Activated naive CD8-positive, alpha-beta T cell treated with anti-CD3 and anti-CD28 coated beads, Interleukin-2, amount 10 ng/mL, durations not matched to agents 7 days and 5 days (primary cell): ENCODE measurements at places on chromosomes 3 and 15.

DNA sequence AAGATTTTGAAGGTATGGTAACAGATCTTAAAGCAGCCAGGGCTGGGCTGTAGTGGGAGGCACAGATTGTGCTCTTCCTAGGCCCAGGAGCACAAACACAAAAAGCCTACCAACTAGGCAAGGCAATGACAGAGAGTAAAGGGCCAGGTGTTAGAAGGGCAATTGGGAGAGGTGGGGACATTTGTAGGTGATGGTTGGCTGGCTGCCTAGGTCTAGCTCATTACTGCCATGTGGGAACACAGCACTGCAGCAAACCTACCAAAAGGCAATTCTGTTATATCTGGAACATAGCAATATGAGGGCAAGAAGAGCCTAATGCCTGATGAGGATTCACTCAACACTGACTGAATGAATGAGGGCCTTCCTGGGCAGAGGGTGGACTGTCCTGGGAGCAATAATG lies 30.4 kb downstream of the ARHGEF3 start:
- H3K27ac ChIP-seq: peak overlapping the region; percentile 65
- H3K4me3 ChIP-seq: no peak overlapping the region
- H3K4me1 ChIP-seq: peaks cover 56% of the 10 kb centered on the region
- H3K36me3 ChIP-seq: peaks cover 48% of the 10 kb centered on the region

GRCh38 chr3:50673931-50674330 lies 796 bp upstream of the DOCK3 start:
- peak overlapping the region; percentile 69 for H3K4me3 ChIP-seq
- DNase-seq: no peak
- H3K4me1 ChIP-seq: peaks cover 13% of the 10 kb centered on the region
- no peaks in the 10 kb centered on the region for H3K36me3 ChIP-seq
- peak overlapping the region; percentile 27 for H3K27ac ChIP-seq

DNA sequence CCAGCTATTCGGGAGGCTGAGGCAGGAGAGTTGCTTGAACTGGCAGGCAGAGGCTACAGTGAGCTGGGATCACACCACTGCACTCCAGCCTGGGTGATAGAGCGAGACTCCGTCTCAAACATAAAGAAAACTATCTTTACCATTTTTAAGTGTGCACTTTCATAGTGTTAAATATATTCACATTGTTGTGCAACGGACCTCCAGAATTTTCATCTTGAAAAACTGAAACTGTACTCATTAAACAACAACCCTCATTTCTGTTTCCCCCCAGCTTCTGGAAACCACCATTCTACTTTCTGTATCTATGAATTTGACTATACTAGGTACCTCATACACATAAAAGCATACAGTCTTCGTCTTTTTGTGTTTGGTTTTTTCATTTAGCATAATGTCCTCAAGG lies 375.1 kb downstream of the SHQ1 start:
- peaks cover 6% of the 10 kb centered on the region for H3K4me1 ChIP-seq
- no peaks in the 10 kb centered on the region for H3K27me3 ChIP-seq
- H3K36me3 ChIP-seq: peaks cover 1% of the 10 kb centered on the region

DNA sequence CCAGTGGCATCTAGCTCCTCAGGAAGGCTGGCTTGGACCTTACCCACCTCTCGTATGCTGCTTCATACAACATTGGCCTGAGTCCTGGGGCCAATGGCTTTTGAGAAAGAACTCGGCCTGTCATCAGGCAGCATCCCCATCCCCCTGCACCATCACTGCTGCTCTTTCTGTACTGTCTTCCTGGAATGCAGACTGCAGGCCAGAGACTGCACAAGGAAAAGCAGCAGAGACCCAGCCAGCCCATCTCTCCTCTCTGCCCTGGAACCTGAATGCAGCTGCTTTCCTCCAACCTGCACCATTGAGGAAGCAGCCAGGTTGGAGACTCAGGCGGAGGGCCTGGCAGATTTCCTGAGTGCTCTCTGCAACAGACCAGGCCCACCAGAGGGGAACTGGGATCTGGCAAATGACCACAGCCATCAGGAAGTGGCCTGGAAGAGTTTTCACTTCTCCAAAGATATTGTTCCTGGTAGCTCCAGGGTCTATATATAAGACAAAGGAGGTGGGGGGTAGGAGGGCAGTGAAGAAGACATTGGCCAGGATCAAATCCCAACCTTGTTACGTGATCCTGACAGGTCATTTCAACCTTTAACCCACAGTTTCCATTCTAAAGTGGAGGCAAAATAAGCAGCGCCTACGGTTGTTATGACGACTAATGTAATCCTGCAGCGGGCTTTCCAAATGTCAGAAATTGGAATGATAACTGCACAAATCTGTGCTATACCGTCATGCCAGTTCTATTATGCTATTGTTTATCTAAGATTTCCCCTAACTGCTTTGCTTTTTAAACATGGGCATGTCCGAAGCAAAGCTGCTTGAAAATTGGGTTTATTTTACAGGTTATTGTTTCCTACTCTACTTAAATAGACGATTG lies 24.4 kb upstream of the RAB7A start:
- H3K27me3 ChIP-seq: peaks cover 6% of the 10 kb centered on the region
- H3K4me1 ChIP-seq: no peaks in the 10 kb centered on the region
- no peak overlapping the region for H3K27ac ChIP-seq
- DNase-seq: no peak

GRCh38 chr3:3907023-3907422 lies 107.8 kb downstream of the LRRN1 start:
- no peaks in the 10 kb centered on the region for H3K4me1 ChIP-seq
- H3K27me3 ChIP-seq: no peaks in the 10 kb centered on the region
- H3K27ac ChIP-seq: no peak overlapping the region
- no peak overlapping the region for H3K4me3 ChIP-seq
- H3K36me3 ChIP-seq: no peaks in the 10 kb centered on the region

DNA sequence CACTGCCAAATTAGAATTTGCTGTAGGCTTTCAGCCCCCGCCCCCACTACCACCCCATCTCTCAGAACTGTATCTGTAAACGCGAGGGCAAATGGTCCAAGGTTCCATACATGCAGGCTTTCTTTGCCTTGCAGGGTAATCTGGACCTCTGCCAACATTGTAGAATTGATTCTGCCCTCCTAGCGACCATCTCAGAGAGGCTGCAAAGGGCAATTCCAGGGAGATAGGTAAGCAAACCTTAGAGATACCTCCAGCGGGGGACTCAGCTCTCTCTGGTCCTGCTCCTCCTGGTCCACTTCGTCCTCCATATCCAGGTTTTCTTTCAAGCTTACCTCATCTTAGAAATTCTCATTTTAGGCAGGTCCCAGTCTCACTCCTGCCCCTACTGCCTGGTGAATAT lies 64.4 kb downstream of the SLMAP start:
- H3K4me1 ChIP-seq: peaks cover 6% of the 10 kb centered on the region
- no peak overlapping the region for H3K4me3 ChIP-seq
- H3K36me3 ChIP-seq: peaks cover 2% of the 10 kb centered on the region
- no peak for DNase-seq
- no peak overlapping the region for H3K27ac ChIP-seq
- H3K27me3 ChIP-seq: no peaks in the 10 kb centered on the region

GRCh38 chr3:25150199-25150598 lies 277.9 kb upstream of the RARB start:
- H3K36me3 ChIP-seq: no peaks in the 10 kb centered on the region
- H3K4me1 ChIP-seq: no peaks in the 10 kb centered on the region
- H3K27me3 ChIP-seq: no peaks in the 10 kb centered on the region
- no peak overlapping the region for H3K4me3 ChIP-seq
- DNase-seq: no peak

DNA sequence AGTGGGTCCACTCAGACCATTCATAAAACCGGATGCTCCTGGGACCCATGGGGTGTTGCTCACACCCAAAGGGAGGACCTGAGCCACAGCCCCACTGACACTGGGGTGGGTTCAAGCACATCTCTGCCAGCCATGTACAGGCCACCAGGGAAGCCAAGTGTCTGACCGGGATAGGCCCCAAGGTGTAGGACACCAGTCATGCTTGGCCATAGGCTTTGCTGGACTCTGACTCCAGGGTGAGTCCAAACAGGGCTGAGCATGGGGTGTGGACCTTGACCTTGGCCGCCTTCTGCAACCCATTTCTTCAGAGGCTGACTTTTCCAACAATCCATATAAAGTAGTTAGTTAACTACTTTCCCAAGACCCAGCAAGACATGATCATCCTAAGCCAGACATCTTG lies 31.4 kb upstream of the DUSP7 start:
- H3K4me3 ChIP-seq: no peak overlapping the region
- peak overlapping the region; percentile 73 for H3K27ac ChIP-seq
- no peak for DNase-seq

- H3K27me3 ChIP-seq: no peaks in the 10 kb centered on the region
- no peaks in the 10 kb centered on the region for H3K4me1 ChIP-seq
- no peak overlapping the region for H3K4me3 ChIP-seq
- no peaks in the 10 kb centered on the region for H3K36me3 ChIP-seq
- H3K27ac ChIP-seq: no peak overlapping the region
Observed at GRCh38 chr3:167861649-167862048, 126.1 kb downstream of the SERPINI1 start.

GRCh38 chr15:89116404-89116803 lies 28.1 kb downstream of the ABHD2 start:
- no peak for DNase-seq
- no peaks in the 10 kb centered on the region for H3K27me3 ChIP-seq
- peaks cover 14% of the 10 kb centered on the region for H3K36me3 ChIP-seq
- H3K27ac ChIP-seq: no peak overlapping the region

- H3K4me1 ChIP-seq: no peaks in the 10 kb centered on the region
- peaks cover 4% of the 10 kb centered on the region for H3K27me3 ChIP-seq
- DNase-seq: no peak
Observed at GRCh38 chr3:129330409-129330808, 51.7 kb downstream of the HMCES start.

GRCh38 chr3:8555725-8556472 lies 54.3 kb downstream of the LMCD1 start:
- no peak overlapping the region for H3K27ac ChIP-seq
- H3K4me3 ChIP-seq: no peak overlapping the region
- no peak for DNase-seq
- no peaks in the 10 kb centered on the region for H3K4me1 ChIP-seq
- H3K27me3 ChIP-seq: no peaks in the 10 kb centered on the region
- H3K36me3 ChIP-seq: no peaks in the 10 kb centered on the region

DNA sequence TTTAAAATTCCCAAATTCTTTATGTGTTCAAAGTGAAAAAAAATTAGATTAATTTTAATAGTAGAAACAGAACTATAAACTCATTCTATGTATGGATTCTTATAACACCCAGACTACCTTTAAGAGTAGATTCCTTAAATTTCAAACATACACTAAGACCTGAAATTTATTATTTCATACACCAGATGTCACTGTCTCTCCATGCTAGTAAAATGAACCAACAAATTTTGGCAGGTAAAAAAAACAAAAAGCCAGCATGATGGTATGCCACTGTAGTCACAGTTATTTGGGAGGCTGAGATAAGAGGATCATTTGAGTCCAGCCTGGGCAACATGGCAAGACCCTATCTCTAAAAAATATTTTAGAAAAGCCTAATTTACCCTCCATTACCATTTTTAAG lies 461.3 kb upstream of the NAALADL2 start:
- H3K4me3 ChIP-seq: no peak overlapping the region
- H3K27me3 ChIP-seq: no peaks in the 10 kb centered on the region
- H3K36me3 ChIP-seq: no peaks in the 10 kb centered on the region
- DNase-seq: no peak
- H3K4me1 ChIP-seq: no peaks in the 10 kb centered on the region
- no peak overlapping the region for H3K27ac ChIP-seq

DNA sequence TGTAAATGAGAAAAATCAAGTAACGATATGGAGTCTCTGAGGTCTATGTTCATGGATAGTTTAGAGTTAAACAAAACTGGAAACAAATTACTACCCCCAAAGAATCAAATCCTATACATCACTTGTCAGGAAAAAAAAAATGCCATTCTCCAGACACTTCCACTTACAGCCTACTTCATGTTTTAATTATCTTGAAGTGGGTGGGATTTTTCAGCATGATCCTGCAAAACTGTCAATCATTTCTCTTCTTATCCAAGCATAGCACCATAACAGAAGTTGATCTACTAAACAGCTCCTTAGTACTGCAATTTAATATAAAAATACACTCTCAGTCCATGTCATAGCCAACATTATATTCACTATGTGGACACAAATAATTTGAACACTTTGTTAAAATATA lies 833.9 kb downstream of the TUSC7 start:
- H3K27me3 ChIP-seq: no peaks in the 10 kb centered on the region
- no peak overlapping the region for H3K27ac ChIP-seq
- no peaks in the 10 kb centered on the region for H3K4me1 ChIP-seq
- no peak overlapping the region for H3K4me3 ChIP-seq
- H3K36me3 ChIP-seq: no peaks in the 10 kb centered on the region
- DNase-seq: no peak

DNA sequence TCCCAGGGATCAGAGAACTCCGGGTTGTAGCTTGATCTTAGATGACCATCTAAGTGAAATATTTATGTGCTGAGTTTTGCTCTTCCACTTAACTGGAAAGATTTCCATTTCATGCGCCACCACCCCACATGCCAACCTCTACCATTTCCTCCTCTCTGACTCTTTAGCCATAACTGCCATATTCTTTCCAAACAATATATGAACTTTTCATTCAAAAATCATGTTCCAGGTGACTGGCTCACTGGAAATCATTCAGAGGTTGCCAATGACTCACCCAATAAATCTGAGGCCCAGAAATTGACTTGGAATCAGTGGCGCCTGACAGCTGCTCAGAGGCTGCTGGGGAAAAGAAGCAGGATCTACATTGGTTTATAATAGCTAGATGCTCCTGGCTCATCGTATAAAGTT lies 31.6 kb upstream of the FAM174B start:
- H3K4me3 ChIP-seq: no peak overlapping the region
- H3K27ac ChIP-seq: no peak overlapping the region
- no peaks in the 10 kb centered on the region for H3K4me1 ChIP-seq
- no peaks in the 10 kb centered on the region for H3K36me3 ChIP-seq
- no peak for DNase-seq

DNA sequence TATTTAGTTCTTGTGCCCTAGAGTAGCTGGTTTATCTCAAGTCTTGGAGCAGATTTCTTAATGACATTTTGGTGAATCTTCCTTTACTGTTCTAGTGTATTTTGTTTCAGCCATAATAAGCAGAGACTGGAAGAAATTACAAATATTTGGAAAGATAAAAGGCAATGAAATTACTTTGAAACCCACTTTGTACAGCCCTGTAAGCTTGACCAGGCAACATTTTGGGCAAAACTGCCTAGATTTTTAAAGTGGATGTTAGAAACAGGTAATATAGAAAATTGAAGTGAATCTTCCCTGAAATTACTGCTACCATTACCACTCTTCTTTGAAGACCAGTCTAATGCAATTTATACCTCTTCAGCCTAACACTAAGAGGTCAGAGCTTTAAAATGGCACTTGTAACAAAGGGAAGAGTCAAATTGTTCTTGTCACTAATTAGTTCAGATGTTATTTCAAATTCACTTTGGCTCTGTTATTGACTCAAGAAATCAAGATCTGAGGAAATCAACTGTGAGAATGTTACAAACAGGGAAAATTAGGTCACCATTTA lies 589.4 kb downstream of the NLGN1 start:
- H3K4me3 ChIP-seq: no peak overlapping the region
- no peaks in the 10 kb centered on the region for H3K27me3 ChIP-seq
- H3K27ac ChIP-seq: no peak overlapping the region
